Activated CD4-positive, alpha-beta T cell treated with anti-CD3 and anti-CD28 coated beads for 36 hours (primary cell): ENCODE measurements at places on chromosomes 2 and 18. TPM values are rescaled to one million over a fixed set of nuclear protein-coding genes. Genes with fewer than 3 reads are reported as not detected.

The DNER gene
- not detected for total RNA-seq

The RAB6C gene
- total RNA-seq: not detected

The TBR1 gene
- total RNA-seq: not detected

The ATP6V1B1 gene
- total RNA-seq: not detected

The SPATA3 gene
- 1.1 TPM for total RNA-seq

The SOX11 gene
- total RNA-seq: not detected

The CAPN14 gene
- total RNA-seq: 0.64 TPM

The SNTG2 gene
- total RNA-seq: 0.25 TPM

The LINC00305 gene
- not detected for total RNA-seq

The CDH19 gene
- not detected for total RNA-seq

The COMMD1 gene
- 36.1 TPM for total RNA-seq

The DAW1 gene
- not detected for total RNA-seq

The SMYD1 gene
- total RNA-seq: not detected

The ACTG2 gene
- 0.14 TPM for total RNA-seq

The TEX44 gene
- not detected for total RNA-seq

The CRYGD gene
- total RNA-seq: not detected

The DTYMK gene
- 93.1 TPM for total RNA-seq

The LONRF2 gene
- total RNA-seq: 0.02 TPM

The PPP4R3B gene
- 67.5 TPM for total RNA-seq

The SANBR gene
- total RNA-seq: 3.0 TPM

The SLC14A1 gene
- 1.5 TPM for total RNA-seq

The PMAIP1 gene
- 58.7 TPM for total RNA-seq

The ZNF519 gene
- total RNA-seq: 14.5 TPM

The SAG gene
- total RNA-seq: not detected

The MRPL30 gene
- 31.2 TPM for total RNA-seq

The DCDC2C gene
- not detected for total RNA-seq

The SH2D6 gene
- total RNA-seq: 1.7 TPM
